ENCODE measurements at places on chromosomes 16 and 17.

DNA sequence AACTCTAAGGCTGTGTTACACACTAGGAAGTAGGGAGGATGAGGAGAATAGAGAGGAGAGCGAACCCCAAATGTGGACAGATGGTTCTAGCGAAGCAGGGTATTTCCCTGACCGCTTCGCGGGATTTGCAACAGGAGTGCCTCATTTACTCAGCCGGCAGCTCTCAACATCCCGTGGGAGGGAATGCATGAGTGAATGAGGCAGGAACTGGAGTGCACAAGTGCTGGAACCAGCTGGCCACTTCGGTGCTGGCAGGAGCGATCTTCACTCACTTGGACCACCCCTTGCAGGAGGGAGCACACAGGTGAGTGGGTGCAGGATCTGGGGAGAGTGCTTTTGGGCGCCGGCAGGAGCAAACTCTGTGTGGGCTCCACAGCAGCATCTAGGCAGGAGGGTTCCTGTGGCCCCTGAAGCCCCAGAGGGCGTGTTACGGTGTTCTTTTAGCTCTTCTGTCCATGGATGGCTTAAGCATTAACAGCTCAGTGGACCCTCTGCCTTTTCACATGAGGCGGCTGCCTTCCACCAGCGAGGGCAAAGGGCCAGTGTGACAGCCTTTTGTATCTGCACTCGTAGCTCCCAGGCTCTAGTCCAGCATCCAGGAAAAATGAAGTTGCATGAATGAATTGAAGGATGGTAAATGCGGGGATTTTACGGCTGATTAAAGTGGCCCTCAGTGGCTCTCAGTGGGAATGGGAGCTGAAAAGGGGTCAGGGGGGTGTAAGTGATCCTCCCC is 17.4 kb upstream of the ZNHIT3 start:
- no peak for DNase-seq

GRCh38 chr17:79299349-79299748 is 224.7 kb downstream of the ENGASE start:
- no peak for DNase-seq

GRCh38 chr17:29825604-29826003 is 104.4 kb downstream of the SSH2 start:
- no peak for DNase-seq

DNA sequence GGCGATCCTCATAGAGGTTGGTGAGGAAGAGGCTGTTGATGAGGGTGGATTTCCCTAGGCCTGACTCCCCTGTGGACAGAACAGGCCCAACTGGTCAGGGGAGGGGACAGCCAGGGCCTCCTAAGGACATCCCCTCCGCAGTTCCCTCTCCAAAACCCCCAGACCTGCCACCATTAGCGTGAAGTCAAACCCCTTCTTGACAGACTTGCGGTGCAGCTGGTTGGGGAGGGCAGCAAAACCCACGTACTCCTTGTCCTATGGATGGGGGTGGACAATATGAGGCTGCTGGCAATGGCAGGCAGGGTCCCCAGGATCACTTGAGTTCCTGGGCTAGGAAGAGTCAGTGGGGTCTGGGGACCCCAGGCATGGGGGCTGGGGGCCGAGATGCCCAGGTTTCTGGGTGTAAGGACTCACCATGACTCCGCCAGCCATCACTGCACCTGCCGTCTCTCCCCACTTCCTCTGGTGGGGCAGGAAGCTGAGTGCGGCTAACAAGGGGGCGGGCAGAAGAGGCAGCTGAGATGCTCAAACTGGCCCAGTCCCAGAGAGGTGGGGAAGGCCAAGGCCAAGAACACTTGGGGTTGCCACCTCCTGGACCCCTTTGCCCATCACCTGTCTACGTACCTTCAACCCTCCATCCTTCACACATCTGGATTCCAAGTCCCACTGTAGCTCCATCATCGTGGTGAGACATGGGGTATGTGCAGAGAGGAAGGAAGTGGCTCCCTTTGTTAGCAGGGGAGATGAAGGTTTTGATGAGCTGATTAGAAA is at the start of gene SEPTIN1:
SEPTIN1 (minus strand) TSS at position 451 of the 771 bp plus-strand sequence; CDS start at position 432, 19 bp downstream.
- DNase-seq, result no peak

GRCh38 chr16:85018529-85019236 is 7.3 kb upstream of the ZDHHC7 start:
- no peak for DNase-seq
